ENCODE measurements at places on chromosomes 12 and 14.

GRCh38 chr12:10722502-10722904 lies 620 bp downstream of the YBX3 start:
- DNase-seq = no peak

DNA sequence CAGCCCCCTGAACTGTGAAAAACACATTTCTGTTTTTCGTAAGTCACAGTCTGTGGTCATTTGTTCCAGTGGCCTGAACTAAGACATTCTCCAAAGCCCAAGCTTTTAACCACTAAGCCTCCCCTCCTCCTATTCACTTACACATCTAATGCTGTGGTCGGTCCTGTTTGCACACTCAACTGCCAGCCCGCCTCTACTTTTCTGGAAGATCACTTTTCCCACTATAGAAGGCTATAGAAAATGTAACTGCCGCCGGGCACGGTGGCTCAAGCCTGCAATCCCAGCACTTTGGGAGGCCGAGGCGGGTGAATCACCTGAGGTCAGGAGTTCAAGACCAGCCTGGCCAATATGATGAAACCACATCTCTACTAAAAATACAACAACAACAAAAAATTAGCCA lies 524.7 kb upstream of the TMEM132C start:
- no peak for DNase-seq

- DNase-seq = no peak
These were observed 2.8 kb downstream of the KLRC4 start for GRCh38 chr12:10406725-10407124.

GRCh38 chr12:94109160-94109559 lies 39.2 kb upstream of the PLXNC1 start:
- no peak for DNase-seq

- DNase-seq = no peak
These were observed 2.5 kb upstream of the LRRK2 start for GRCh38 chr12:40222247-40222646.

DNA sequence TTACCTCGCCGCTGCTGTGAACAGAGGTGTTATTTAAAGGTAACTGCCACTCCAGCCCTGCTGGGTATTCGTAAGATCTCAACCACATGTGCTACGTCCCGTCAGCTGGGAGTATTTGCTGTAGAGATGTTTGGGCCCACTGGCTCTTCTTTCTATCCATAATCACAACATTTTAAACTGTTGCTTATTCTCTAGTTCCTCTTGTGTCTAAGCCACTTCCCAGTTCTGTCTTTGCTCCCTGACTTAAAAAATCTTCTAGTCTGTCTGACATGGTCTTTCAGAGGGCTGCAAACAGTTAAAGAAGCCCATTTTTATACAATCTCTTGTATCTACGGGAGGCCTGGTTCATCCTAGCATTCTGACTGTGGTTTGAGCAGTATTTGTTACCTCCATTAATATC lies 33.2 kb upstream of the HELB start:
- no peak for DNase-seq

GRCh38 chr14:104643306-104643705 lies 38.7 kb upstream of the TMEM179 start:
- DNase-seq = no peak

DNA sequence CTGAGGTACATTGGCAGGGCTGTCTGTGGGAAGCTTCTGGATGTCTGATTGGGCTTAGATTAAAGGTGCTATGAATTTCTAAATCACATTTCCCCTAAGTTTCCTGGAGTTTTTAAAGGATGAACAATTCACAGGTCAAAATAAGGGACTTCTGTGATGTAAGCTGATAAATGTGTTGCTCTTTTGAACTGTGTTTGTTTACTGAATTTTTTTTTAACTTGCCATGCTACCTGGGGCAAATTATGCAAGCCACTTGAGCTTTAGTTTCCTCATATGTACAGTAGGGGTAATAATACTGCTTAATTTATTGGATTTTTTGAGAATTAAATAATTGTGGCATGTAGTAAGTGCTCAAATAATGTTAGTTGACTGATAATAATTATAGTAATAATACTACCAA lies 52.8 kb upstream of the CCDC91 start:
- DNase-seq = no peak

- DNase-seq = no peak
These were observed 597.1 kb downstream of the RPL10L start for GRCh38 chr14:46054526-46054925.

DNA sequence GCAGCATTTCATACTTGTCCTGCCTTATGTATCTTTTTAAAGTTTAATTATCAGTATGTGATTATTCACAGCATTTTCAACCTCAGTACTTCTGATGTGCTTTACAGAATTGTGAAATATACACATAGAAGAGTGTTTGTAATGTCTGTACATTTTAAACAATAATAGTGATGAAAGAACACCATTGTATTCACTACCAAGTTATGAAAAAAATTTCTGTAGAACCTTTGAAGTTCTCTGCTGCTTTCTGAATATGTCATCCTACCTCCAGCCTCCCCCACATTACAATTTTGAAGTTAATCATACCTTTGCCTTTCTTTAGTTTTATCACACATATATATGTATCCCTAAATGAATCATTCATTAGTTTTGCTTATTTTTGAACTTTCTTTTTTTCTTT lies 24.8 kb downstream of the FRMD6 start:
- no peak for DNase-seq

DNA sequence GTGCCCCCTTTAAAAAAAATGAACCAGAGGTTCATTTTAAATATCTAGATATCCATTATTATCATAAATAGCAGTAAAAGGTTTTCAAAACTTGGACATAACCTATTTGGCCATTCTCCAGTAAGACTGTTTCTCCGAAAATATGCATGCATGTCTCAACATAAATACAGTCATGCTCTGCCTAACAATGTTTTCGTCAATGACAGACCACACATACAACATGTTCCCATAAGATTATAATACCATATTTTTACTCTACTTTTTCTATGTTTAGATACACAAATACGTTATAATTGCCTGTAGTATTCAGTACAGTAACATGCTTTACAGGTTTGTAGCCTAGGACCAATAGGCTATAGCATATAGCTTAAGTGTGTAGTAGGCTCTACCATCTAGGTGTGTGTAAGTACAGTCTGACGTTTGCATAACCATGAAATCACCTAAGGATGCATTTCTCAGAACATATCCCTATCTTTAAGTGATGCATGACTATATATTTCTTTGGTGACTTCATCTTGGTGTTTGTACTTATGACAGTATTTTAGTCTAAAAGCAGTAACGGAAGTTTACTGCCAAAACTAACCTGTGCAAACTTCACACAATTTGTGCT lies 3.2 kb downstream of the TMEM19 start:
- DNase-seq = no peak

DNA sequence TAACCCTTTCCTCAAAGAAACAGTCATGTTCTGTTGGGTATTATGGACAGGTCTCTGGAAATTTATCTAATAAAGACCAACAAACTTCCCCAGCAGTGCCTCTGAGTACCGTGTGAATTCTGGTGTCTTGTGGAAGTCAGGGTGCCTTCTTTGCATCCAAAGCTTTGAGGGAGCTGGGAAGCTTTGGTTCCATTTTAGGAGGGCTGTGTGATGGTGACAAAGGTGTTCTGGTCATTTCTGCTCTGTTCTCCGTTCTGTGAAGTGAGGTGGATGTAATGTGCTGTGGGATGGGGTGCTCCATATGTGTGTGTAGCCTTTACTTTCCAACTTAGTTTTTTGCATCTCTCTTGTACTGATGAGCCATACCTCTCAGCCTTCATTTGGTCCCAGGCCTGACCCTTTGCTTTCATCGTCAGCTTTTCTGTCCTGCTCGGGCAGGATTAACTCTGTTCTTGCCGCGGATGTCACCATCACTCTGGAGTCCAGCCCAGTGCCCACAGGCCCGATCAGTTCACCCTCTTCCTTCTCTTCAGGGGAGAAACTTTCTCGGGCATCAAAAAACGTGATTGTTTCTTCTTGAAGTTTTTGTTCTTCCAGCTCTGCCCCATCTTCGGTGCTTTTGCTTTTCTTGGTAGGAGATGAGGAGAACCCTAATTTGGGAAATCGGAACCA lies 13.2 kb downstream of the PLD4 start:
- no peak for DNase-seq

- DNase-seq = no peak
These were observed 809 bp downstream of the AP1G2 start for GRCh38 chr14:23566778-23567185.

GRCh38 chr12:92568691-92569090 lies 134.1 kb upstream of the PLEKHG7 start:
- DNase-seq = no peak

GRCh38 chr12:90305379-90305778 lies 596.7 kb upstream of the ATP2B1 start:
- DNase-seq = no peak

GRCh38 chr12:3205742-3206519 lies 128.8 kb downstream of the TSPAN9 start:
- DNase-seq = no peak

DNA sequence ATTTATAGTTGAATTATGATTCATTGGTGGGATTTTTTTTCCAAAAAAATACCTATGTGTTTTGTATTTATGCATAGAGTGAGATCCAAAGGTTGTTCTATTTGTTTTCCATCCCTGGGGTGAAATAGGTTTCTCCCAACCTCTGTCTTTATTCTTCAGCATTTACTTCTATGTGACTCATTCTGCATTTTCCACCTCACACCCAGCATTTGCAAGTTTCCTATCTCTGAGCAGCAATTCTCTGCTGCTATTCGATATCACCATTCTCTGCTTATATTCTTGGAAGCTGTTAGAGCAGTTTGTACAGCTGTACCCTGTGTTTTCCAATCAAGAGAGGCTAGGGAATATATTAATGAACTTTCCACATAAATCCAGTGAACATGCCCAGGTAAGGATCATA lies 538.9 kb downstream of the SNAPC1 start:
- no peak for DNase-seq

DNA sequence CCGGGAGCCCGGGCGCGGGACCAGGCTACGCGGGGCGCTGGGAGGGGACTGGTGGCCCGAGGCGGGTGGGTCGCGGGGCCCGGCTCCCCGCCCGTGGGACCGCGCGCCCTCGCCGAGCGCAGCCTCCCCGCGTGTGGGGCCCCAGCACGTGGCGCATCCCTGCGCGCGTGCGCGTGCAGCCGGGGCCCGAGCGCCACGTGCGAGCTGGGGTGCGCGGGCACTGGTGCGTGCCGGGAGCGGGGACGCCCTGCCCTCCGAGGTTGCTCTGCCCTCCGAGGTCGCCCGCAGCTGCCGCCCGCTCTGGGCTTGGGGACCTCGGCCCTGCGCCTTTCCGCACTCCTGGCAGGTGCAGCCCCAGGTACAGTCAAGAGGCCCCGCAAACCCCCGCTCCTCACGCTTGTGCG lies 365 bp upstream of the CCDC88C start:
- DNase-seq = no peak

- peak; percentile 60 for DNase-seq
These were observed 364.9 kb downstream of the GALC start for GRCh38 chr14:87628129-87628528.

DNA sequence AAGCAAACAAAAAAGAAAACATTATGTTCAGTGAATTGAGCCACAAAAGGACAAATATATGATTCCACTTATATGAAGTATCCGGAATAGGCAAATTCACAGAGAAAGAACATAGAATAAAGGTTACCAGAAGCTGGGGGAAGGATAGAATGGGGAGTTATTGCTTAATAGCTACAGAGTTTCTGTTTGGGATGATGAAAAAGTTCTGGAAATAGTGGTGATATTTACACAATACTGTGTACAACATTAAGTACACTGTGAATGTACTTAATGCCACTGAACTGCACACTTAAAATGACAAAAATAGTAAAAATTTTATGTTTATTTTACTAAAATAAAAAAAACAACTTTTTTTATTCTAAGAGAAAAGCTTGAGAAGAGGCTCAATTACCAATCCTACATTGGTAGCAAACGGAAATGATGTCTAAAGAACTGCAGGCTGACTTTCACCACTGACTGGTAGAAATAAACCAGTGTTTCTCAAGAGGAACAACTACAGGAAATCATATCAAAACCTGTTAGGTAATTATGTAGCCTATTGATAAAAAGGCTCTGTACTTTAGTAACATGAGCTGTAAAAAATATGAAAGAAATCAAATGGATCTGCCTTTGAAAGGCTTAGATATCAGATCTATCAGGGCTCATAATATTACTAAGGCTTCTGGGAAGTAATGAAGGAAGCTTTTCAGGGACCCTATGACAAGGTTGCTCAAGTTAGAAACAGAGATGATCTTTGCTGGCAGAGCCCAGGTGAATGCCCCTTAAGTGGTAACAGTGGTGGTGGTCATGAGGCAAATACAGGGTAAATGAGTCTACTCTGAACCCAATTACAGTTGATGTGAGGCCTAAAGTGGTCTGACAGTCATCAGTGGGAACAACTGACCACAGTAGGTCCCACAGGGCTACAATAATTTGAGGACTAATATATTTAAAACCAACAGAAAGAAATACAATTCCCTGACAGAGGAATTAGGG lies 41.3 kb downstream of the BAZ1A start:
- no peak for DNase-seq
